ENCODE measurements at places on chromosomes 2 and 18.

DNA sequence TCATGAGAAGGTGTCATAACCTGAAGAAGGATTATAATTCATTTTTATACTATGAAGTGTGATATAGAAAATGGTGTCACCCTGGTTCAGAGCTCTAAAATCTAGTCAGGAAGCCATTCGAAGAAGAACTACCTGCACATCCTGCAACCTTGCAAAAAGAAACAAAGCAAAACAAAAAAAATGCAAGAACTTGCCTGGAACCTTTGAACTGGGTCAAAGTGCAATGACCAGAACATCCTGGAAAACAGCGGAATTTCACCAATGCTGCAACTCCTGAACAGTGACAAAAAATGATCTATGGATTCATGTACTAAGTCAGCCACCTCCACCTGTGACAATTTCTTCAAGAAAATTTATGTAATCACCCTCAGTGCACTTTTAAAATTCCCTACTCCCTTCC lies 1083.3 kb upstream of the GYPC start:
- no peak for DNase-seq

GRCh38 chr18:58601468-58602266 lies 27.2 kb downstream of the ALPK2 start:
- DNase-seq = no peak

DNA sequence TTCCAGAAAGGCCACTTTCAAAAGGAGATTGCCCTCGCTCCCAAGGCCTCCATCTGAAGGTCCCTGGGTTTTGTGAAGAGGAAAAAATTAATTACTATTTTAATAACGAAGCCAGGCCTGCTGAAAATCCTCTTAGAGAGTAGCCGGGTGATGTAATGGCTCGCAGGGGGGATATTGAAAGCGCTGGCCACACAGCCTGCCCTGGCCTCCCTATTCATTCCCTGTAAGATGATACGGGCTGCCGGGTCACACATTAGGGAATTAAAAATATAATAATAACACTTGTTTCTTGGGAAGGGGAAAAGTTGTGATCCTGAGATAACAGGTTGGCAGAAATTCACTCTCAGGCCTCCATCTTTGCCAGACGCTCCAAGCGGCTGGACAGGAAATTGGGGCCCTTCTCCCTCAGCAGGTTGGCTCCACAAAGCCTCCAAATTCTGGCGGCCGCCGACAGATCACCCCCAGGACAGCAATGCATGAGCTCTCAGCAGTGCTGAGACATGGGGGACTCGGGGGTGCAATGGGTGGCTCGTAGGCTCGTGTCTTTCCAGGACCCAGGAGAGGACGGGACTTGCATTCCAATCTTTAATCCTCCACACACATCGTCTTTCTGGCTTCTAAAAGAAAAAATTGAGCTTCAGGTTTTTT lies 299.9 kb upstream of the SALL3 start:
- no peak for DNase-seq

DNA sequence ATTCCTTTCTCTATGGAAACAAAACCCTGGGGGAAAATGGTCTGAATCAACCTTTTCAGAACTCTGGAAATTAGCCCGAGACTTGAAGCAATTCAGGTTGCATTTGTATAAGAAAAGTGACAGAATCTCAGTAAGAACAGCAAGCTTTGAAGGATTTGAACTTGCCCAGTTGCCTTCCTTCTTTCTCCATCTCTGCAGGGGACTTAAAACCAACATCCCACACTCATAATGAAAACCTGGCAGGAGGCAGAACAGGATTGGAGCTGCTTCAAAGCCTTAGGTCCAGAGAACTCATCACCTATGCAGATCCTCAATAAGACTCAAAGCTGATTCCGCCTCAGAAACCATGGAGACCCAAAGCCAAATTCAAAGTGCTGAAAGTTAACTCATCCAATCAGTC lies 790.5 kb upstream of the ID2 start:
- no peak for DNase-seq

- no peak for DNase-seq
Measured at GRCh38 chr2:236089271-236090026, 78.7 kb downstream of the GBX2 start.

DNA sequence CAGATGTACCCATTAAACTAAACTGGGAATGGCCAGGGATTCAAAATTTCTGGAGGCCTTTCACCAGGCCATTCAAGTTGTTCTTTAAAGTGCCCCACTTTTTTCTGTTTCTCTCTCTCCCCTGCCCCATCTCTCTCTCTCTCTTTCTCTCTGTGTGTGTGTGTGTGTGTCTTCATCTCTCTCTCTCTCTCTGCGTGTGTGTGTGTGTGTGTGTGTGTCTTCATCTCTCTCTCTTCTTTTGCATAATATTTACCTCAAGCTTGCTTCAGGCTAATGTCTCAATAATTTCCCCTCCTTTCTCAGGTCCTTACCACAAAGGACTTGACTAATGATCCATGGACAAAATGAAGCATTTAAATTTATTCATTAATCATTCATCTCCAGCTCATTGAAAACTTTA lies 164.2 kb upstream of the KLHL14 start:
- DNase-seq = no peak

DNA sequence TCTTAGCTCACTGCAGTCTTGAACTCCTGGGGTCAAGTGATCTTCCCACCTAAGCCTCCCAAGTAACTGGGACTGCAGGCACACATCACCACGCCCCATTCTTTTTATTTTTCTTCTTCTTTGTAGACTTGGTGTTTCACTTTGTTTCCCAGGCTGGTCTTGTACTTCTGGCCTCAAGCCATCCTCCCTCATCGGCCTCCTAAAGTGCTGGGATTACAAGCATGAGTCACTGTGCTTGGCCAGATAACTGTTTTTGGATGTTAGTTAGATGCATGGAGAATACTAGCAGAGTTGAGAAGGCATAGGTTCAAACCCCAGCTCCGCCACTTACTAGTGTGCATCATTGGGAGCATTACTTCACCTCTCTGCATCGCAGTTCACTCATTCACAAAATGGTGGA lies 88.3 kb downstream of the TXNL1 start:
- DNase-seq = no peak

DNA sequence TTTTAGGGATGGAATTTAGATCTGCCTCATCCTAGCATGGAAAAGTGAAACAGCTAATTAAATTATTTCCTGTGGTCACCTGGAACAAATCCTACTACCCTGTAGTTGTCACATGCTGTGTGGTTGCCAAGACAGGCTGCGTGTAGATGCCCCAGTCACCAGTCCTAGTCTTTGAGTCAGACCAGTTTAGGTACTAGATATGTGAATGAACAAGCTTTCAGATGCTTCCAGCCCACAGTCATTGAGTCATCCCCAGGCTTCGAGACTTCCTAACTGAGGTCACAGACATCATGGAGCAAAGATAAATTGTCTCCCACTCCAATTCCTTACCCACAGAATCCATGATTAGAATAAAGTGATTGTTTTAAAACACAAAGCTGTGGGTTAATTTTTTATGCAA lies 35.8 kb upstream of the GRB14 start:
- DNase-seq = no peak

DNA sequence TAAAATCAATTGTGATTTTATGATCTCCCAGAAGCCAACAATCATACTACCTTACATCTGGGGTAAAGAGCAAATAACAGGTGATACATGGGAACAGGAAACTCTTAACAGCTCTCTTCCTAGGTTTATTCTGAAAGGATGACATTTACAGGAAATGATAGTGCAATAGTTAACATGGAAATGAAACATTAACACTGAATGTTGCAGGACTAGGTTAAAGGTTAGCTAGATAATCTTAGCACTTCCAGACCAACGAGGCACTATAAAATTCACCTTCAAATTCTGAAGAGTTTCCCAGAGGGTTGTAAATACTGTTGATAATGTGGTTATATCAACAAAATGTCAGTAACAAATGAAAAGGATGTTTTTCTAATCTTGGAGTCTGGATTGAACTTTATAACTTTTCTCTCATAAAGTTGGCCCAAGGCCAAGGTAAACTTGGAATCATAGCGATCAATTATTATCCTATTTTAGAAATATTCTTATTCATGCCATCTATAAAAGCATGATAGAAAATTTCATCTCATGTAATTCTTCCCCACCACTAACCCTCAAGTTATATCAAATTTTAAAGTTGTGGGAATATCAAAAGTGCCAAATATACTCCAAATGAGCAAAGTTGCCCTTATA lies 32.9 kb upstream of the GCG start:
- no peak for DNase-seq

- DNase-seq = no peak
Measured at GRCh38 chr2:76870011-76870410, 652.2 kb downstream of the LRRTM4 start.

- no peak for DNase-seq
Measured at GRCh38 chr2:129984426-129984825, 5.0 kb downstream of the RAB6C start.

- DNase-seq = no peak
Measured at GRCh38 chr2:225400060-225400511, 576 bp downstream of the NYAP2 start.

DNA sequence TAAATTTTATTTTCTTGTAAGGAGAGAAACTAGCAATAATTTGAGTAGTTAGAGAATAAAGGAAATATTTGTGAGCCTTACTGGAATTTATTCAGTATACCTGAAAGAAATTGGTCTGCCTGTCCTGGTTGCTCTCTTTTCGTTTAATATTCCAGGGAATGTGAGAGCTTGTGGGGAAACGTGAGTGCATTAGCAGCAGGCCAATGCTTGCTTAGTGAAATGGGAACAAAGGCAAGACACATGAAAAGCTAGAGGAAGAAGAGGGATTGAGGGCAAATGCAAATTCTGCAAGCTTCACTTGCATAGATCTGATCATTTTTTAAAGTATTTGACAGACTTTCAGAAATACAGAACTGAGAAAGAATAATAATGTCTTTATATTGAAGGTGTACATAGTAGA lies 111.0 kb downstream of the ERBB4 start:
- no peak for DNase-seq

DNA sequence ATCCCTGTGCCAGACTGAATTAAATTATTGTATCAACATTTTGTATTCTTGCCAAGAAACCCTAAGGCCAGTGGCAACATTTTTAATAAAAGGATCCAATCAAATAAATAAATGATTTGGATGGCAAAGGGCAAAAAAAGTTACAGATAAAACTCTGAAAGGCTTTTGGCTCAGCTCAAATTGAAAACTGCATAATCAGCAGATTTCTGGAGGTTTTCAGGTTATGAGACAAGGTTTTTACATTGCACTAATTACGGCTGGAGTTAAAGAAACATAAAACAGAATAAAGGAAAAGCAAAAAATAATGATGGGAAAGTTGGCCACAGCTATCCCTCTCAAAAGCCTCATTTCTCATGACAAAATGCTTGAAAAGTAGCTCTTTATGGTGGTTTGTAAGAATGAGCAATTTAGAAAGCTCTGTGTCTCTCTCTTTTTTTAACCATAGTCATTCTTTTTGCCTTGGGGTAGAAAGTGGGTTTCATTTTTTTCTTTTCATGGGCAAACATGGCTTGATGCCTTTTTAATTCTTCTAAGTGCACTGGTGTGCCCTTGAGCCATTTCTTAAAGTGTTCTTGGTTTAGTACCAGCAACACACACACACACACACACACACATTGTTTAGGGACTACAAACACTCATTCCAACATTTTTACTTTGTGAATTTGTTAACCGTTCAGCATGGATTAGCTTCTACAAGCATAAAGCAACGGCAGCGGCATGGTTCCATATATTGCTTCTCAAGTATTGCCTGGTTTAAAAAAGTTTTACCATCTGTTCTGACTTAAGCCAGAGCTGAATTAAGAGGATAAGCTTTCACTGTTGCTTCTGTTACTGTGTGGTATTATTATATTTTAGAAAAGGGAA lies 747.1 kb upstream of the FSHR start:
- no peak for DNase-seq

DNA sequence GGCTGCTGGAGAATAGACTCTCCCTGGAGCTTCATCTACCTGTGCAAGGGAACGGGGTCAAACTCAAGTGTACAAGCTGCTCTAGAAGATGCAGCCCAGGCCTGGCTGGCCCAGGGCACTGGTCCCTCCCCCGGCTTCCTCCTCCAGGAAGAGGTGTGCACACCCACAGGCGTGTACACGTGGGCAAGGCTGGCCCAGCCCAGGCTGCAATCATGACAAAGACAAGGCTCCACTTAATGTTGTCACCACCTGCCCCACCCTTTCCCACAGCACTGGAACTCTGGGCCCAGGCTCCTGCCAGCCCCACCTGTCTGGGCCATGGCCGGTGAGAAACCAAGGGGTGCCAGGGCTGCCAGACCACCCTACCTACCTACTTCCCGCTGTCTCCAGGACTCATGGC lies 29.6 kb upstream of the ALPP start:
- DNase-seq = no peak

DNA sequence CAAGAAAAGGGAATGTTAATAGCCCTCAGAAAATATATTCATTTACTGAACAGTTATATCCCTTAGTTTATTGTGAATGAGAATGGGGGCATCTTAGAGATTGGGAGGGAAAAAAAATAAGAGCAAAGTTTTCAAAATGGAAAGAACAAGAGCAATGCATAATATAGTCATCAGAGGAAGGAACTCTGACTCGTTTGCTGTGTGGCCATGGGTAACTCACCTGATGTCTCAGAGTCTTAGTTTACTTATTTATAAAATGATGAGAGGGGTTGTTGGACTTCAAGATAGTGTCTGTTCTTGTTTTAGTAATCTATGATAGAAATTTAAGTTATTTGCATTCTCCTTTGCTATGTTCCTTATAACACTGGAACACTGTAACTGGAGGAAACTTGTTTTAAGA lies 70.7 kb downstream of the EML4 start:
- no peak for DNase-seq

- peak; percentile 78 for DNase-seq
Measured at GRCh38 chr18:79856119-79857007, 58.6 kb downstream of the KCNG2 start.

DNA sequence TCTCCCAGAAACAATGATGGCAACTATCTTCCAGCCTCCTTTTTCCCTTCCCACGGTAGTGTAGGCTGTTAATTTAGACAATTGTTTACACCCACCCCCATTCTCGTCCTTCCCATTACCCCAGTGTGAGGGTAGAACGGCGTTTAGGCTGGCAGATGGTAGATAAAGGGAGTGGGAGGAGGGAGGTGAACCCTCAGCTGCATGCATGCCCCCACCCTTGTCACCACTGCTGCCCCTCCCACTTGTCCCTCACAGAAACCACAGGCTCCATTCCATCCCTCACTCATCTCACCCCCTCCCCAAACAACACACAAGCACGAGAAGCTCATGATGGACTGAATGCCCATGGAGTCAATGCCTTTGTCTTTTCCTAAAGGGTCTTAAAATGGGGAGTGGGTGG lies 107.9 kb upstream of the PARD3B start:
- no peak for DNase-seq

DNA sequence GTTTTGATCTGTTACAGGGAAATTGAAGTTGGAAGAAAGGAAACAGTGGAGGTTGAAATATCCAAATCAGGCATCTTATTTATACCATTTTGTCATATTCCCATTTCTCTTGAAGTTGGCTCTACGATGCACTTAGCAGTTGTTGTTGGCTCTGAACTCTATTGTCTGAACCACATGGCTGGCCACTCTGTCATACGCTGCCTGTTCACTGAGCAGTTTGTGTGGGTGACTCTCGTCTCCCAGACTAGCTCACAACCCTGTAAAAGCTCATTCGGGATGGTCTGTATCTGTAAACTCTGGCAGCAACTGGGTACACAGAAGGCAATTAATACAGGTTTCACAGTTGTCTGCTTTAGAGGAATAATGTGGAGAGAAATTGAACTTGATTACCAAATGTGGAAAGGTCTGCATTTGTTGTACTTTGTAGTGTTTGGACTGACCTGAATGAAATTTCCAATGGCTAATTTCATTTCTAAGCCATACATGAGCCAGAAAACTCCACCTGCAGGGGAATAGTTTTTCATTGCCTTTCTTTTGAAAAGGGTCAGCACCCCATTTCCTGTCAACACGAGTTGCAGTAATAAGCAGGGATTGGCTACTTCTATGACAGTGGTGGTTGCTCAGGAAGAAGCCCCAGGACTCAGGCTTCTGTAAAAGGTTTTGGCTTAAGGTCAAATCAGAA lies 378.2 kb downstream of the OSR1 start:
- no peak for DNase-seq
